ENCODE measurements at places on chromosomes 5 and 9.

DNA sequence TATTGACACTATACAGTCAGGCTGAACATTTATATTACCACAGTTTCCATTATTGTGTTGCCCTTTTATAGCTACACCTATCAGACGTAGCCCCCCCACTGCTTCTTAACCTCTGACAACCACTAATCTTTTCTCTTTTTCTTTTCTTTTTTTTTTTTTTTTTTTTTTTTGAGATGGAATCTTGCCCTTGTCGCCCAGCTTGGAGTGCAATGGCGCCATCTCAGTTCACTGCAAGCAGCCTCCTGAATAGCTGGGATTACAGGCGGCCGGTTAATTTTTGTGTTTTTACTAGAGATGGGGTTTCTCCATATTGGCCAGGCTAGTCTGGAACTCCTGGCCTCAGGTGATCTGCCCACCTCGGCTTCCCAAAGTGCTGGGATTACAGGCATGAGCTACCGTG, 75.4 kb downstream of the UHRF2 start:
- DNase-seq: no peak

DNA sequence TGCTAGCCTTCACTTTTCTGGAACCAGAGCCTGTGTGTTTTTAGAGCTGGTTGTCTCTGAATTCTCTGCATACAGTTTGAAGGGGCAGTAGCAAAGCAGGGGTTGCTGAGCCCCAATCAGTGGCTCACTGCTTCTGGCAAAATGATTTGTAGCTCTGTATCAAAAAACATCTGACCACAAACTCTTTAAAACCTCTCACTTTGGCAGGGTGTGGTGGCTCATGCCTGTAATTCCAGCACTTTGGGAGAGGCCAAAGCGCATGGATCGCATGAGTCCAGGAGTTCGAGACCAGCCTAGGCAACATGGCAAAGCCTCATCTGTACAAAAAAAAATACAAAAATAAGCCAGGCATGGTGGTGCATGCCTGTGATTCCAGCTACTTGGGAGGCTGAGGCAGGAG, 28.3 kb upstream of the APC start:
- no peak for DNase-seq

- DNase-seq: no peak
These were observed 14.8 kb downstream of the PPP3R2 start for GRCh38 chr9:101579711-101580545.

GRCh38 chr5:125450771-125451170, 704.3 kb upstream of the ZNF608 start:
- no peak for DNase-seq

DNA sequence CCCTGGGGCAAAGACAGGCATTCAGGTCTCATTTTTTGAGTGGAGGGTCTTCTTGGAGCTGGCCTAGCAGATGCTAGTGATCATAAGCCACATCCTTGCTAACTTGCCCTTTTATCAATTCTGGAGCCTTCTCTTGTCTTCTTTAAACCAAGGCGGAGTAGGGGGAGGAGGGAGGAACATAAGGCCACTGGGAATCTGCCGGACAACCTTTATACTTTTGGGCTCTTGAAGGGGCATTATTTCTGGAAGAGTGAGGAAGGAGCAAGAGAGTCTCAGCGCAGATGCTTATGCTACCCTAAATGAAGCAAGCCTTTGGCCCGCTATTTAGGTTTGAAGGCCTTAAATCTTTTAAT, 2.0 kb downstream of the TMEFF1 start:
- DNase-seq: no peak

GRCh38 chr9:73806876-73807275, 655.2 kb downstream of the ANXA1 start:
- DNase-seq: no peak

DNA sequence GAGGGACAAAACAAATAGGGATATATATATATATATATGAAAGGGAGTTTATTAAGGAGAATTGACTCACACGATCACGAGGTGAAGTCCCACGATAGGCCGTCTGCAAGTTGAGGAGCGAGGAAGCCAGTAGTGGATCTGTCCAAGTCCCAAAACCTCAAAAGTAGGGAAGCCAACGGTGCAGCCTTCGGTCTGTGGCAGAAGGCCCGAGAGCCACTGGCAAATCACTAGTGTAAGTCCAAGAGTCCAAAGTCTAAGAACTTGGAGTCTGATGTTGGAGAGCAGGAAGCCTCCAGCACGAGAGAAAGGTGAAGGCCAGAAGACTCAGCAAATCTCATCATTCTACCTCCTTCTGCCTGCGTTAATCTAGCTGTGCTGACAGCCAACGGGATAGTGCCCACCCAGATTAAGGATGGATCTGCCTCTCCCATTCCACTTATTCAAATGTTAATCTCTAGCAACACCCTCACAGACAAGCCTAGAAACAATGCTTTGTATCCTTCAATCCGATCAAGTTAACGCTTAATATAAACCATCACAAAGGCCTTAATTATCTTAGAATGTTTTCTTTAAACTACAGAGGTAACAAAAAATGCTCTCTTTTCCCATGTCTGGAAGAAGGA, 23.8 kb upstream of the DAB2 start:
- DNase-seq: no peak

DNA sequence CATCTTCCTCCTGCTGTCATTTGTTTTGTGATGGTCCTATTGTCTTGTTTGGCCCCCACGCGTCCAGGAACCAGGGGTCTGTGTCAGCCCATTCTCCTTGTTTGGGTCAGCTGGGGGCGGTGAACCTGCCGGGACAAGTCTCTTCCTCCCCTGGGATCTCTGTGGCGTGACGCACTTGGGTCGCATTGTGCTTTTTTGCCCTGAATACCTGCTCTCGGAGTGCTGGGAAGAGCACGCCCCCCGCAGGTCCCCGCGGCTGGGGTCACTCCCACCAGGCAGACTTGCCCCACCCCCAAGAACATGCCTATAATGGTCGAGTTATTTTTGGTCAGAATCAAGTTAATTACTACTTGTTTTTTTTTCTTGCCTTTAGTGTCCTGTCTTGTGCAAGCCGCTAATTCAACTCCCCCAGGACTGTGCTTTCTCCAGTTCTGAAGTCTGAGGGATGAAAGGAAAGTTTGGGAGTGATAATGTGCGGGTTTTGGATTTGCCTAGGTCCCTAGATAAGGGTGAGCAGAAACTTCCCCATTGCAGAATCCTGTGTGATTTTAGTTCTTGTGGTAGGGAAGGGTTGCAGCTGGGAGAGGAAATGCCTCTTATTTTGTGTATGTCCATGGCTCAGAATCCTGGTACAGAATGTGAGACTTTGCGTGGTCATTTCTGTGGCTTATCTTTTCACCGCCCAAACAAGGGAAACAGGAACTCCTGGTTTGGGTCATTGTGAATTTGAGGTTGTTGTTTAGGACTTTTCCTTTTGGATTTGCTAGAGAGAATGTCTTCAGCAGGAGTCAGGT, 789 bp downstream of the ACER2 start:
- peak; percentile 58 for DNase-seq

GRCh38 chr5:75985077-75985476, 98.1 kb upstream of the SV2C start:
- no peak for DNase-seq

DNA sequence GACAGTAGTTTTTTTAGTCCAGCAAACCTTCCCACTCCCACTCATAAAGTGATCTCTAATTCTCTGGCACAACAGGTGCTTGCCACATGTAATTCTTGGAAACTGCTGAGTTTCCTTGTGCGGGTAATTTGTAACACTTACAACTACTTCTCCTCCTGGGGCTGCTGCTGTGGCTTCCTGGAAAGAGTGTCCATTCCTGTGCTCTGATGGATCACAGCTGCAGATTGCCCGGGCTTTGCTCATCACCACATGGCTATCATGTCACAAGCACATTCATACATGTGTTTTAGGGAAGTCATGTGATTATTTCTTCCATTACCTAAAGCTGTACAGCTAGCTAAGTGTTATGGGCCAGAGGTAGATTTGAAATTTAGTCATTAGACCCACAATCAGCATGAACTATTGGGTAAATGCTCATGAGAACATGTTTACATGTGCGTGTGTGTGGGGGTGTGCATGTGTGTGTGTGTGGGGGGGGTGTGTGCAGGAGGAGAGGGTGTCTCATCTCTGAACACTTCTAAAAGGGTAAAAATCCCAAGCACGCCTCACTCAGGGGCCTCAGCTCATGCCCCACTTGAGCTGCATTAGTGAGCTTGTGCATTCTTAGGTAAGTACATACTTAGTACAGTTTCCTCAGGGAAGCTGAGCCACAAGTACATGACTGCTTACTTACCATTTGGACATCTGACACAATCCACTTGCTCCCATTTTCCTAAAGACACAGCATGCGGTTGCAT, 118.1 kb upstream of the CCDC112 start:
- no peak for DNase-seq

DNA sequence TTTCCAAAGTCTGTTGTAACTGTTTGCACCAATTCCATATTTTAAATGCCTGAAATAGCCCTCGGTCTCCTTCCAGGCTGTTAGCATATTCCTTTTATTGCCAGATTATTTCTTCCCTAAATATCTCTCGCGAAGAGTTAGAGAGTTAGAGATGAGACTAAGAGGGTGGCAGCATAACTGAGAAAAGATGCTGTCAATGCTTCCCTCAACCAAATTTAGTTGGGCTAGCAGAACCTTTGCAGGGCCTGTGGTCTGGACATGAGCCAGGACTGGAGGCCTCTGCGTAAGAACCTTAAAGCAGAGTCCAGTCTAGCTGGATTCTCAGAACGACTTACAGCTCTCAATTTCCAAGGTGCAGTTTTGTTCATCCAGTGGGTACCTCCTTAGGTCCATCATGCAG, 135.9 kb downstream of the GABRB2 start:
- DNase-seq: no peak

DNA sequence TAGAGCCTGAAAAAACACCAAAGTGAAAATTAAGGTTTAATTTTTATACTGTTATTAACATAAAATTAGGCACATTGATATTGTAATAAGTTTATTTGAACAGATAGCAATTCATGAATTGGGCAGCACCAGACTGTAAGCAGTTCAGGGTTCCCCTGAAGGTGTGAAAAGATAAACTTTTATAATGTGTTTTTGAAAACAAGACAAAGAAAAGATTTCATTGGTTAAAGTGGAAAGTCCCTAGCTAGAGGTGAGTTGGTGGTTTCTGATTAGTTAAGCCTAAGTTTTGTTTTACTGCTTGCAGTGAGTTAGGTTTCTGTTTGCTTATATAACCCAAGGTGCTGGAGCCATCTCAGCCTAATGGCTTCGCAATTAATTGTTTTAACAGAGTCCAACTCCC, 96.5 kb upstream of the RPS23 start:
- DNase-seq: no peak

GRCh38 chr5:127085371-127085770, 12.1 kb upstream of the C5orf63 start:
- no peak for DNase-seq

GRCh38 chr5:55454282-55454681, 80.5 kb downstream of the PLPP1 start:
- DNase-seq: no peak

GRCh38 chr9:100521282-100521681, 48.3 kb downstream of the TMEFF1 start:
- DNase-seq: no peak

- no peak for DNase-seq
These were observed 138.4 kb downstream of the NTRK2 start for GRCh38 chr9:84807870-84808390.

- DNase-seq: peak; percentile 27
These were observed 35.8 kb downstream of the PIK3R1 start for GRCh38 chr5:68251386-68251785.

- DNase-seq: no peak
These were observed 310.8 kb upstream of the ADAMTSL1 start for GRCh38 chr9:18163146-18163545.

DNA sequence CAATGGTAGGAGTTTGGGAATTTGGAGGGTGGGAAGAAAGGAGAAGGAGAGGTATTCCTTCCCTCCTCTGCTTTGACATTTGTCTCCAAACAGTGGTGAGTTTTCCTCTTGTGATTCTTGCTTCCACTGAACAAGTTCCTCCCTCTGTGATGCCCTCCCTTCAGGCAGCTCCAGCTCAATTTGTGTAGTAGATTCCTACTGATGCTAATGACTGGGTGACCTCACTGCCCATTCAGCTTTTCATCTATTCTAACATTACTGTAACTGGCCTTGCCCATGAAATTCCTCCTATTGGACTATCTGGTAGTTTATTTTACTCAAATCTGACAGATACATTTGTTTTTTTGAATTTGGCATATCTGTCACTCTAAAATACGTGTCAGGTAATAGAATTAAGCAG, 121.4 kb downstream of the NFIB start:
- no peak for DNase-seq

DNA sequence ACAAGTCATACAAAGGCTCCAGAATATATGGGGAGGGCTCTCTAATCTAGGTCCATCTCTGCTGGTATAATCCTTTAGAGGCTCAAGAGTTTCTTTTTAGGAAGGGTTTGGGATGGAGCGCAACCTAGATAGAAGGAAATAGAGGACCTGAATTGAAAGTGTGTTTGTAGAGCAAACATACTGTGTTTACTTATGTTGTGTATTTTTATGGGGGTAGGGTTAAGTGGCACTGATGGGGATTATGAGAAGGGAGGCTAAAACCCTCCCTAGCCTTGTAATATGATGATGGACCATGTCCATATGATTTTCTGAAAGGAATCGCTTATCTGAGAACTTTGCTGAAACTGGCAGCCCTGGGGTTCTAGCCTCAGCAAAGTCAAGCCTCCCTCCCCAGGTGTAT, 4.4 kb upstream of the ELL2 start:
- no peak for DNase-seq

DNA sequence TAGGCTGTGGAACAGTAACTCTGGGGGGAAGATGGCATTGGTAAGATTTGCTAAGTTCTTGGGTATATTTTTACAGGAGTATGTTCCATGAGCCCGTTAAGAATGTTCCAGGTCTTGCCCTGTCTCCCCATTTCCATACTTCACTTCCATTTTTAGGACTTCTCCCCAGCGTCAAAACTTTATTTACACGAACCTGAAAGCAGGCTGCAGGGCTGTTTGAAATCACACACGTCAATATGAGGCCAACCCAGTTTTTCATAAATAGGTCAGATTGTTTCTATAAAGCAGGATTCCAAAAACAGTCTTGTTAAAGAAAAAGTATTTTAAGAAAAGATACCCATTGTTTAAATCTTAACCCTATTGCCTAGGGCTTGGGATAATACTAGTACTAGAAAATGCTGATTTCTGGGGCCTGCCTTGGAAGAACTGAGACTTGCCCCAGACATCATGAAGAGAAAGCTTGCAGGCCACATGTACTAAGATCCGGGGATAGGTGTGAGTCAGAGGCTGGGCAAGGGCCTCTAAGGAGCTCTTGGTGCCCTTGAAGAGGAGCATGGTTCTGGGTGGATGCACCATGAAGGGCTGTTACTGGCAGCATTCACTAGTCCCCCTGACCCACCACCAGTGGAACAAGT, 24.2 kb downstream of the TRIO start:
- no peak for DNase-seq

DNA sequence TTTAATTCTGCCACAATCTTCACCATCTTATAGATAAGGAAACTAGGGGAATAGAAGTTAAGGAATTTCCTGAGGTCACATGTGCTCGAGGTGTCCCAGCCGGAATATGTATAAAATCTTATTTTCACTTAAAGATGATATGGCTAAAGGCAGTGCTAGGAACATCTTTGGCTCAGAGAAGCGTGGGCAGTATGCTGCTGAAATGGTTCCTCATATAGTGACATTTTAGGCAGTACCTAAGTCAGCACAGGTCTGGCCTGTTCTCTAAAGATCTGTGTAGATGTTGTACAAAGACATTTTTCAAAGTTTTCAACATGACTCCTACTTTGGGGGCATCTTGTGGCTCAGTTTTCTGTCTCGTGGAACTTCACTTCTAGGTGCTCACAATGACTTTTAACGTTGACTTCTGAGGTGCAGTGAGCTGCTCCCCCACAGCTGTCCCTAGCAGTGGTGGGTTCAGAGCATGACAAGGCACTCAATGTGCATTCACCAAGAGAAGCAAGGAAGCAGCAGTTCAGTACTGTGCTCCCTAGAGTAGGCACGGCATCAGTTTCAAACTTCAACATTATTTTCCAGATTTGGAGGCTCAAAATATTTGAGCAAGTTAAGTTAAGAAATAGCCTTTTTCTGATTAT, 40.3 kb downstream of the TNFAIP8 start:
- no peak for DNase-seq

All from left ventricle myocardium inferior (tissue), 1 donor.